ENCODE measurements at places on chromosomes 2 and 18.
A peak's percentile ranks its signal among the peaks of the same experiment; 100 is the strongest.

- no peak for DNase-seq
Observed at GRCh38 chr18:46393230-46393629, 263.8 kb downstream of the LOXHD1 start.

DNA sequence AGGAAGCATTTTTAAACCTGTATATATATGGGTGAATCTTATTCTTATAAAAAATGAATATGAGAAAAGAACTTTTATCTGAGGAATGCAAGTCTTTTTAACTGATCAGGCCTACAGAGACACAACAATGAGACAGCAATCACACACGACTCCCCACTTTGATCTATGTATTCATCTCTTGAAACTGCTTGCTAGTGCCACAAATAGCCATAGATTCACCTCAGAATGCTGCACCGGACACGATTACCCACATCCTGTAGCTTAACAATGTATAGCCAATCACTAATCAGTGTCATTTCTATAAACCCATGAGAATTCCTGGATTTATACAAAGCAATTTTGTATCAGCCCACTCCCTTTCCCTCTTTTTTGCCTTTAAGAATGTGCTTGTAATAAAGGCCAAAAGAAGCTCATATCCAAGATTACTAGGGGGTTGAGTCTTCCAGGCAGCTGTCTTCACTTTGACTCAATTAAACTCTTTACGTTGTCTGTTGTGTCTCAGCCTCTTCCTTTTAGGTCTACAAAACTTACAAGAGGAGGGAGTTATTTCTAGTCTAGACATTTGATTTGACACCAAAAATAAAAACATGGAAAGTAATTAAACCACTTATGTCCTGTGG is 94.9 kb downstream of the MBD2 start:
- DNase-seq, result no peak

DNA sequence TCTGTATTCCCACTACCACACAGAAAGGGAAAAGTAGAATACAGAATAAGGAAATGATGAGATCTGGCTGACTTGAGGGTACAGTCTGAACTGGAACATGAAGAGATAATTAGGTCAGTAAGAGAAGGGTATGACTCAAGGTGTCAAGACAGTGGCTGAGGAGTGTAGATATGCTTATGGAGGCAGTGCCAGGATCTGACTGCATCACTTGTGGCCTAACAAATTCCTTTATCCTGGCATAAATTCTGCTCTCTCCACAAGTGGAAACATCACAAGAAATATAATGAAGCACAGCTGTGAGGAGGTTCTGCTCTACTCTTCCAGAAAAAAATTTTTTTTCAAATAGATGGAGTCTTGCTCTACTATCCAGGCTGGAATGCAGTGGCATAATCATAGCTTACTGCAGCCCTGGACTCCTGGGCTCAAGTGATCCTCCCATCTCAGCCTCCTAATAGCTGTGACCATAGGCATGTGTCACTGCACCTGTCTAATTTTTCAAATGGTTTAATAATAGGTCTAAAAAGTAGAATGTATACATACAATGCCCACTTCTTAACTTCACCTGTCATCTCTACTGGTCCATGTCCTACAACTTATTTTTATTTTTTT is 85.3 kb downstream of the C2orf74 start:
- peak; percentile 98 for DNase-seq

GRCh38 chr2:190469771-190470170 is 61.6 kb downstream of the MFSD6 start:
- peak; percentile 23 for DNase-seq

DNA sequence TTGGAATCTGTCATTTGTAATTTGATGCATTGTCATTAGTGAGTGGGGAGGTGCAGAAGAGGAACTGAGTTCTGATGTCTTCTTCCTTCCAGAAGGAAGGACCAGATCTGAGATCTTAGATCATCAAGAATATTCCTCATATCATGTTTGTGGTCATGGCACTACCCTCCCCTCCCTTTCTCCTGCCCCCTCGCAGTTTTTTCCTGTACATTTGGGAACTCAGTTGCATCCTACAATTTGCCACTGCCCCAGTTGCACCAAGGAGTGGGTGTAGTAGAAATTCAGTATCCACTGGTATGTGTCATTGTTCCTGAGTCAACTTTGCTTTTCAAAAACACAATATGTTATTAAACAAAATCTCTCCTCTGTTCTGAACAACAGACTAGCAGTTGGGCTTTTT is 26.6 kb upstream of the ACVR1 start:
- DNase-seq, result no peak

DNA sequence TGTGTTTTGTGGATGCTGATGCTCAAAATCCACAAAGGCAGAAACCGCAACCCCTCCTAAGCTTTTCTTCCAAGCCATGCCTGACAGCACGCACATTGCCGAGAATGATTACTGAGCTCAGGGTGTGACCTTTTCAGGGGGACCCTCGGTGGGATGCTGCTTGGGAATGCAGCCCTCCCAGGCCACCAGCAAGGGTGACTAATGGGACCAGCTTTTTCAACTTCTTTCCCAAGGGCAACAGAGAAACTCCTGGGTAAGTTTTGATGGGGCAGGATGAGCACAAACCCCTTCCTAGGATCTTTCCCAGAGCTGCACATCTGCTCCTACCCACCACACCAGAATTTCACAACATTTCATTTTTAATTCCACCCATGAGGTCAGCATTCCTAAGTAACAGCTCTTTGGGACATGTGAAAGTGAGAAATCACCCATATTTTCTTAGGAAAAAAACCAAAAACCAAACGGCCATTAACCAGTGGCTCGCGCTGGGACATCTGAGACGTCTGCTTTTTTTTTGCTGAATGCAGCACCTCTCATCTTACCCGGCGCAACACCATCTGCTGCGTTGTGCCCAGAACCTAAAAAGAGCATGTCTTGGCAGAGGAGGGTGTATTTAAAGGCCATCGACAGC is 119.0 kb downstream of the ARL4C start:
- peak; percentile 65 for DNase-seq

- DNase-seq, result peak; percentile 33
Observed at GRCh38 chr2:215002500-215002899, 135.9 kb downstream of the ABCA12 start.

DNA sequence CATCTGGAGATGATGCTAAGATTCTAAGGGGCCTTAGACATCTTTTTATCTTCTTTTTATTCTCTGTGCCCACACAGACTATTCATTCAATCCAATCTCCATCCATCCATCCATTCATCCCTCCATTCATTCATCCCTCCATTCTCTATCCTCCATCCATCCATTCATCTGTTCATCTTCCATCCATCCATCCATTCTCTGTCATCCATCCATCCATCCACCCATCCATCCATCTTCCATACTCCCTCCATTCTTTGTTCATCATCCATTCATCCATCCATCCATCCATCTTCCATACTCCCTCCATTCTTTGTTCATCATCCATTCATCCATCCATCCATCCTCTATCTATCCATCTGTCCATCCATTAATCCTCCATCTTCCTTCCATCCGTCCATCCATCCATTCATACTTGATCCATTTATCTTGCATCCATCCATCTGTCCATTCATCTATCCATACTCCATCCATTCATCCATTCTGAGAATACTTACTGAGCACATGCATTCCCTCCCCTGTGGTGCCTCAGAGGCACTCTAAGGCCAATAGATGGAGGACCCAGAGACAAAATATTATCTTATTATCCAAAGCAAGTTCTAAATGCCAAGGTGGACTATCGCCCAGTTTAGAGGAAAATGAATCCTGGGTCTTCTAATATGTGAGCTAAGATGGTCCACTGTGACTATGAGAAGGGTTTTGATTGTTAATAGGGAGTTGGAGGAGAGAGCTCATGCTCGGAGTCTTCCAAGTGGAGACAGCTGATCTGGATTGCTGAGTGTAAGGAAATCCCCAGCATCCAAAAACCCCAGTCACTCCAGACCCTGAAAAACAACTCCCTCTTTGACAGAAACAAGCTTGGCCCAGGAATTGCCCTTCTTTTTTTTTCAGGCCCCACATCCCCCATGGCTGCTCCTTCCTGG is 152.6 kb upstream of the MYCN start:
- no peak for DNase-seq

GRCh38 chr18:475202-476031 is 25.1 kb downstream of the COLEC12 start:
- DNase-seq, result peak; percentile 52

DNA sequence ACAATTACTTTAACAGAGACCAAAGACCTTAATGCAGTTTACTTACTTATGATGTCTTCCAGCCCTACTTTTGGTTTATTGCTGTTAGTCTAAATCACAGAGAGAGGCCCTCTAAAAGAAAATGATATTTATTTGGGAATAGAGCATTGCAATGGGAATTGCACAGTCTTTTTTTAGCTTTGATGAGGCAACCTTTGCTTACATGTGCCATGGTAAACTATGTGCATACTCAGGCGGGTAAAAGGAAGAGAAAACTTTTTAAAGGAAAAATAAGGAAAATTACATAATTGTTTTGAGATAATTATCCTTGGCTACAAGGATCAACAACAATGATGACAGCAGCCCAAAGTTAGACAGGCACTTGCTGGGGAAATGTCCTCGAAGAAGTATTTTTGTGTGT is 78.6 kb downstream of the EFEMP1 start:
- DNase-seq, result no peak

DNA sequence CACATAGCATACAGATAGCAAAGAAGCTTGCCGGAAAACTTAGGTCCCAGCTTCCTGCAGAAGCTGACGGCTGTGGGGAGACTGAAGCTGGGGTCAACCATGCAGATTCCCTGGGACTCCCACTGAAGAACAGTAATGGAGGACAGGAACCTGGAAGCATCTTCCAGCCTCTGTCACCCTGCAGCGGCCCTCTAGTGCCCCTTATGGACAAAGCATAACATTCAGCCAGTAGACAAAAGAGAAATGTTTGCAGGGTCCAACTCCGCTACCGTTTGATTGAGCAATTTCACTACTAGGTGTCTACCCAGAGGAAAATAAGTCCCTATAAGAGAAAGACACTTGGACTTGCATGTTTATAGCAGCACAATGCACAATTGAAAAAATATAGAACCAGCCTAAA is 460.6 kb downstream of the CNTNAP5 start:
- no peak for DNase-seq

- DNase-seq, result no peak
Observed at GRCh38 chr2:210440206-210440605, 36.4 kb downstream of the LANCL1 start.

DNA sequence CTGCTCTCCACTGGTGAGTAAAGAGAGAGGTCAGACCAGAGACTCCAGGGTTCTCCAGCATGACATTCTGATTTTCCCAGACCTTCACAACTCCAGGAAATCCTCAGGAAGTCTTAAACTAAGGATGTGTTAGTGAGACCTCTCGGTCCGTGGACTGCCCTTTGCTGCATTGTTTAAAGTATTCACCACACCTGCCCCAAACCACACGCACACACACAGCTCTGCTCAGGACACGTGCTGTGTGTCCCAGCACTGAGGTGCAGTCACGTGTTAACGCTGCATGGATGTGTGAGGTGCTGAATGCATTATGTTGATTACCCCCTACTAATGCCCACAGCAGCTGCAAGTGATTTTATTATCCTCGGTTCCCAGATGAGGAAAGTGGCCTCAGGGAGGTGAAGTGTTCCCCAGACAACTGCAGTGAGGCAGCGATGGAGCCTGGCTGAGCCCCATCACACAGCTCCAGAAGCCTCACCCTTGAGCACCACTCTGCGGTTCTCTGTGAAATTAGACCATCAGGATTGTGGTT is 68.4 kb downstream of the TRAPPC12 start:
- DNase-seq, result no peak

GRCh38 chr2:135255208-135255607 is 203.1 kb downstream of the RAB3GAP1 start:
- no peak for DNase-seq

GRCh38 chr2:233189025-233189424 is 62.4 kb upstream of the ATG16L1 start:
- DNase-seq, result no peak

DNA sequence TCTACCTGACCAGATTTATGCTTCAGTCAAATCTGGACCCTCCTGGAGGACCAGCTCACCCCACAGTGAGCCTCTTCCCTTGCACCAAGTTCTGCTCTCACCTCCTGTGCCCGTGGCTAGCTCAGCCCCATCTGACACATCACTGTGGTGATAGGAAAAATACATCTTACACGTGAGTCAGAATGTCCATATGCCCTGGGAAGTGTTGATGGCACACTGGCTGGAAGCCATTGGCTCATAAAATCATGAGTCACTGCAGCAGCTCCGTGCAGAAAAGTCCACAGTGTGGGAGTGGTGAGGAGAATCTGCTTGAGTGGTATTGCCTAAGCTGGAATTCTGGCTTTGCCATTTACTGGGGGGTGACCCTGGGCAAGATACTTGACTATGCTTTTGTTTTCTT is 42.6 kb upstream of the RAPGEF4 start:
- peak; percentile 99 for DNase-seq

- no peak for DNase-seq
Observed at GRCh38 chr18:74453016-74453566, 4.0 kb downstream of the DIPK1C start.

DNA sequence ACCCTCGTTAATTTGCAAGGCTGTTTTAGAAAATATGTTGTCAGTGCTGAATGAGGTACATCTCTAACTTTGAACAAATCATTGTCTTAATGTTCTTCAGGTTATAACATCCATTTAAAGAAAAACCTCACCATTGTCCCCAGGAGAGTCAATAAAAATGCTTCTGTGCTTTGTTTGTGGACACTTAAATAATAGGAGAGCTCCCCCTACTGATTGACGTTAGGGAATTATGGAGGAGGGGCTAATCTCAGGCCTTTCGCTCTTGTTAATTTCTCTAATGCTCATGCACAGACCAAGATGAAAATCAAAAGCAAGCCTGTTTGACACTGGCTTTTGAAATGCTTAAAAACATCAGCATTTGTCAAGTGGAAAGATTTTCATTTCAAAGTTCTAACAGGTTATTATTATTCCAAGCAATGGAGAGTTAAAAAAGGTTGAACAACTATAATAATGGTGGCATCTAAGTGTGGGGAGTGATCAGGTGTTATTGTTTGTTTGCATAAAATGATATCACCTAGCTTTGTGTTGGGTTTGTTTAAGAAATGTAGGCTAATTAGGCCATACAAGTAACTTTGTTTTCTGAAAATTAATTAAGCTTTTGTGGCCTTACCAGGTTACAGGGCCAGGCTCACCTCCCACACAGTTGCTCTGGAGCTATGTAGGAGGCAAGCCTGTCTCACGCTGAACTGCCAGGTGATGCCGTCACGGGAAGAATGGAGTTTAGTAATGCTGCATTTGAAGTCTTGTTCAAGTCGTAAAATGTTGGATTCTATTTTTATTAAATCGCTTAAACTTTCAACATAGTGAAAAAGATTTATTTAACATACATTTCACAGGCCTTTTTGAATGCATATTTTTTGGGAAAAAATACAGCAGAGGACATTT is 51.7 kb upstream of the SMIM21 start:
- peak; percentile 71 for DNase-seq

GRCh38 chr18:70256994-70257393 is 31.9 kb upstream of the SOCS6 start:
- no peak for DNase-seq

DNA sequence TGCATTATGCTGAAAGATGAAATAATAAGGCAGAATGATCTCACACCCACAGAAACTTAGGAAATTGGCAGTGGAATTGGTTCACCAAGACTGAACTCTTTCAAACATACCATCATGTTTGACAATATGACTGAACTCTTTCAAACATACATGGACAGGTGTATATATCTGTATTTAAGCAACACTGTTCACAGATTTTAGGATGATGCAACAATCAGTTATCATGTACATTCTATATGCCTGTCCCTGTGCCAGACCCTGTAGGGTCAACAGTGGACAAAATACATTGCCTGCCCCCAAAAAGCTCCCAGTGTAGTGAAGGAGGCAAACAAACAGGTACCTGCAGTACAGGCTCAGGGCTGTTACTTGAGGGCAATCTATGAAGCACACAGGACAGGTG is 2.9 kb upstream of the REV1 start:
- no peak for DNase-seq

Data from amniotic epithelial cell (primary cell).